ENCODE measurements at places on chromosomes 1 and 21. TPM values are rescaled to one million over a fixed set of nuclear protein-coding genes. Genes with fewer than 3 reads are reported as not detected.

DDAH1 gene
- total RNA-seq, result 33.4 TPM

- no peak for DNase-seq
Measured at GRCh38 chr1:113804421-113805255, 7.6 kb downstream of the RSBN1 start.

RBM11 gene
- total RNA-seq, result 4.6 TPM

- DNase-seq, result no peak
Measured at GRCh38 chr21:42459546-42460215, 36.3 kb downstream of the RSPH1 start.

CRNN gene
- total RNA-seq, result not detected

PDE4B gene
- 0.33 TPM for total RNA-seq

DNA sequence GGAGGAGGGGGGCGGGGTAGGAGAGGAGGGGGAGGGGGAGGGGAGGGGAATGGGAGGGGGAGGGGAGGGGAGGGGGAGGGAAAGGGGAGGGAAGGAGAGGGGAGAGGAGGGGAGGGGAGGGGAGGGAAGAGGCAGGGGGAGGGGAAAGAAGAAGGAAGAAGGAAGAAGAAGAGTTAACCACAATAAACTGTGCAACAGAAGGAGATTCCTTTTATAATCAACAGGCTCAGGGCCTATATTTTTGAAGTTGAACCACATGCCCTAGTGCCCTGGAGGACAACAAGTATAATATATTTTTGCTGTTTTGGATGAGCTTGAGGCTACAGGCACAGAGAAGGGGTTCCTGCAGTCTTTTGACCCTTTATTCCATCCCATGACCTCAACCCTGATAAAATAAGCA, 228.2 kb upstream of the IRF2BP2 start:
- no peak for DNase-seq

GRCh38 chr1:224616756-224617409, 766 bp downstream of the CNIH3 start:
- DNase-seq, result no peak

DCAF8 gene
- total RNA-seq, result 60.5 TPM

Measured in kidney epithelial cell (primary cell).